ENCODE measurements at places on chromosomes 5 and 9.

- DNase-seq = no peak
Observed at GRCh38 chr5:170067574-170068170, 38.0 kb upstream of the FOXI1 start.

DNA sequence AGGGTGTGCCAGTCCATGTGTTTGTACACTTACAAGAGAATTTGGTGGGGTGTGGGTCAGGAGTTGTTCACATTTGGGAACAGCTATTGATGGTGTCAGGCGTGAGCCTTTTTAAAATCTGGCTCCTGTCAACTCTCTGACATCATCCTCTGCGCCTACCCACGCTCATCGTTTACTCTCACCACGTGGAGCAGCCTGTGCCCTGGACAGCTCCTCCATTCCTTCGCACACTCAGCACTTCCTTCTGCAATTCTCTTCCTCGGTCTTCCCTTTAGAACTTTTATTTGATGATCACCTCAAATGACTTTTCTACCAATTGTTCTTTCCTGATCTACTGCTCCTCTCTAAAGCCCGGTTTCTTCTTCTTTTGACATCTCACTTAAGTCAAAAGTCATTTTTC lies 42.1 kb upstream of the GNAQ start:
- no peak for DNase-seq

- no peak for DNase-seq
Observed at GRCh38 chr5:58505971-58506640, 14.9 kb downstream of the GAPT start.

GRCh38 chr9:35757892-35758275 lies 3.8 kb upstream of the MSMP start:
- DNase-seq = no peak

GRCh38 chr9:92179286-92180001 lies 64.2 kb upstream of the SPTLC1 start:
- no peak for DNase-seq

GRCh38 chr5:101877451-101877850 lies 418.6 kb downstream of the SLCO4C1 start:
- no peak for DNase-seq

DNA sequence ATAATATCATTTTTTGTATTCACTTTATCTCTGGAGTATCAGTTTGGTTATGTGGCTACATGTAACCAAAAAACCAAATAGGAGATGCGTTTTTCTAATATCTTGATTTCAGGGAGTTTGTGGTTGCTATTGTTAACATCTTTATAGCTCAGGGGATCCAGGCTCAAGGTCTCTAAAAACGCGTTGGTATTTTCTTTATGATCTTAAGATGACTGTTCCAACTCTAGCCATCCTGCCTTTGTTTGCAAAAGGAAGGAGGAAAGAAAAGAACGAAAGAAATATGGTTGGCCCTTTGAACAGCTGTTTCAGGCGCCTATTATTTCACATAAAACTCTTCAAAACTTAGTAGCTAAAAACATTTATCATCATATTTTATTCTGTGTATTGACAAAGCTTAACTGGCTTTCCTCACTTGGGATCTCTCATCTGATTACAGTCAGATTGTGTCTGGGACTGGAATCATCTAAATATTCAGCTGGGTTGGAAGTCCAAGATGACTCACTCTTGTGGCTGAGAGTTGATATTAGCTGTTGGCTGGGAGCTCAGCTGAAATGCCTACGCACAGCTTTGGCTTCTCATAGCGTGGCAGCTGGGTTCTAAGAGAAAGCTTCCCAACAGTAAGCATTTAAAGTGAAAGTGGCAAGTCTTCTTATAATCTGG lies 60.1 kb downstream of the FAM174A start:
- no peak for DNase-seq

DNA sequence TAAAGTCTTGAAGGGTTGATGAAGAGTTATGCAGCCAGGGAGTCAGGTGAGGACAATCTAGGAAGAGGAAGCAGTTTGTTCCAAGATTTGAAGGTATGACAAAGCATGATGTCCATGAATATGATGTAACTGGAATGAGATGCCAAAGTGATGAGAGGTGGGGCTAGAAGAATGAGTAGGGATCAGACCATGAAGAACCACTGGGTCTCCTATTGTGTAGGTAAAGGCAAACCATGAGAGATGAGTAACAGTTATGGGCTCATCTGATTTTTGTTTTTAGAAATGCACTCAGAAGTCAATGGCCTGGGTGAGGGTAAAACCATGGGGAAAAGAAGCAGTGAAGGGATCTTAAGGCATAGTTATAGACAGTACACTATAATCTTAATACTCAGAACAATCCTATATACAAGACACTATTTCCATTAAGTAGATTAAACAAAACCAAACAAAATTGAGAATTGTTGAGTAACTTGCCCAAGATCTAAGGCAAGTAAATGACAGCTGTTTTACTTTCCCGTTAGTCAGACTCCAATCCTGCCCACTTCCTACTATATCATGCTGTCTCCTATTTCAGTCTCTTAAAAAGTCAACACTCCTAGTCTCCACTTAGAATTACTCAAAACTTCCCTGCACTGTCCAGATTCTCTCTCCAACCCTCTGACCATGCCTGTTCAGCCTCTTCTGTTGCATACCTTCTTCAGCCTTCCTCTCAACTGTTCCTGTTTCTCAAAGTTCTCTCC lies 393.8 kb upstream of the MEF2C start:
- DNase-seq = no peak

DNA sequence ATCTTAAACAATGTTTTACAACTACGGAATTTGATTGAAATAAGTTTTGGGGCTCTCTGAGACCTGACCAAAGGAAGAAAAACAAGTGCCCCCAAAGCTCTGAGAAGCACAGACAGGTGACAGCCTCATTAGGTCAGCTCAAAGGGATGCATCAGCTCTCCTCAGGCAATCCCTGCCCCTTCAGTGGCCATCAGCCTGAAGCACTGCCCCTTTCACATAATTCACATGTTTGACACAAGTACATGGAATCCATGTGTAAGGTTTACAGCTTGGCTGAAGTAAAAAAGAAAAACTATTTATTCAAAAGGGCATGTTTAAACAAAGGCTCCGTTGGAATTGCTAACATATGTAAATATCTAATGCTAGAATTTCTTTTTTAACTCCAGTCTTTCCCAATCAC lies 56.3 kb downstream of the TSSK1B start:
- no peak for DNase-seq

DNA sequence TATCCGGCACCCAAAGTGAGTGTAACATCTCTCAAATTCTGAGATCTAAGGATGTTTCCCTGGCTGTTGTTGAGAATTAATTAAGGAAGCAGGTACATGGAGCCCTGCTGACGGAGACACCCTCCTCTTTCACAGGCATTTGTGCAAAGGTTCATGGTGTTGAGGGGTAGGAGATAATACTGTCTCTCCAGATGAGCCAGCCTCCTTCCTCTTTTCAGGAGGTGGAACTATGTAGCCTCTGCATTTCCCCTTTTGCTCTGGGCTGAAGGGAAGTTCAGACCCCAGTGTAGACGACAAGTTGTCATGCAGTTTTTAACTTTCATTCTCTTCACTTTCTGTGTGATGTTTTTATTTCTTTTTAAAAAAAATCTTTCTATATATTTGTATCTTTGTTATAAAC lies 107.5 kb downstream of the GALNT10 start:
- no peak for DNase-seq

DNA sequence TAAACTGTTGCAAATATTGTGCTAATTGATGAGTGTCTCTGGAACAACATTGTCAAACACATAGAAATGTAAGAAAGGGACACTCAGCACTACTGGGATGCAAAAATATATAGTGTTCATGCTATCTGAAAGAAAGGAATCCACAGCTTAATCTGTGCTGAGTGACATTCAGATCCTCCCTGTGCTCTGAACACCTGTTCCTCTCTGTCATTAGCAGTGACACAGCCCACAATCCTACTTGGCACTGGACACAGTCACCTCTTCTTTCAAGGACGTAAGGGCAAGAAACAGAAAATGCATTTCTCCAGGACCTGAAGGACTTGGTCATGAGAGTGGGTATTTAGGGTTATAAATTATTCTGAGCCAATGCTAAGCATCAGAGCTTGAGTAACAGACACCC lies 121.4 kb upstream of the SV2C start:
- DNase-seq = no peak

Data from stimulated activated CD8-positive, alpha-beta memory T cell treated with anti-CD3 and anti-CD28 coated beads, Interleukin-7, amount 100 ng/mL, for 1 hour (primary cell).